Astrocyte of the hippocampus (primary cell): ENCODE measurements at places on chromosomes 16 and 17.
A peak's percentile ranks its signal among the peaks of the same experiment; 100 is the strongest.

DNA sequence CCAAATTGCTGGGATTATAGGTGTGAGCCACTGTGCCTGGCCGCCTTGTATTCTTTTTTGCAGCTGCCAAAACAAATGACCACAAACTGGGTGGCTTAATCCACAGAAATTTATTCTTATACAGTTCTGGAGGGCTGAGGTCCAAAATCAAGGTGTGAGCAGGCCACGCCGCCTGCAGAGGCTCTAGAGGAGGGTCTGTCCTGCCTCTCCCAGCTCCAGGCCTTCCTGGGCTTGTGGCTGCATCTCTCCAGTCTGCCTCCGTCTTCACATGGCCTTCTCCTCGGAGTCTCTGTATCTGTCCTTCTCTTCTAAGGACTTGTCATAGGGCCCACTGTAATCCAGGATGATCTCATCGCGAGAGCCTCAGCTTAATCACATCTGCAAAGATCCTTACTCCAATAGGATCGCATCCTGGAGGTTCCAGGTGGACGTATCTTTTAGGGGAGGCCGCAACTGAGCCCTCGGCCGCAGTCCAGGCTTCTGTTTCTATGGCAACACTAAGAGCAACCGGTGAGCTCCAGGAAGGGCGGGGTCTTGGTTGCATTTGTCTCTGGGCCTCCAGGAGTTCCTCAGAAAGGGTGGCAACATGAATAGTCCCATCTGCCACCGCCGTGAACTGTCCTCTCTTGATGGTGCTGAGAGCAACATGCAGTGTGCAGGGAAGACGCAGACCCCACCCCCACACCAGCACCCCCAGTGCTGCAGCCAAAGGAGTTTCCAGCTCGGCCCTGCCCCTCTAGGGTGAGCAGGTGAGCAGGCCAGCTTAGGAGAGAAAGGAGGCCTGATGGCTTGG lies 29.5 kb upstream of the CREBBP start:
- no peak for DNase-seq

DNA sequence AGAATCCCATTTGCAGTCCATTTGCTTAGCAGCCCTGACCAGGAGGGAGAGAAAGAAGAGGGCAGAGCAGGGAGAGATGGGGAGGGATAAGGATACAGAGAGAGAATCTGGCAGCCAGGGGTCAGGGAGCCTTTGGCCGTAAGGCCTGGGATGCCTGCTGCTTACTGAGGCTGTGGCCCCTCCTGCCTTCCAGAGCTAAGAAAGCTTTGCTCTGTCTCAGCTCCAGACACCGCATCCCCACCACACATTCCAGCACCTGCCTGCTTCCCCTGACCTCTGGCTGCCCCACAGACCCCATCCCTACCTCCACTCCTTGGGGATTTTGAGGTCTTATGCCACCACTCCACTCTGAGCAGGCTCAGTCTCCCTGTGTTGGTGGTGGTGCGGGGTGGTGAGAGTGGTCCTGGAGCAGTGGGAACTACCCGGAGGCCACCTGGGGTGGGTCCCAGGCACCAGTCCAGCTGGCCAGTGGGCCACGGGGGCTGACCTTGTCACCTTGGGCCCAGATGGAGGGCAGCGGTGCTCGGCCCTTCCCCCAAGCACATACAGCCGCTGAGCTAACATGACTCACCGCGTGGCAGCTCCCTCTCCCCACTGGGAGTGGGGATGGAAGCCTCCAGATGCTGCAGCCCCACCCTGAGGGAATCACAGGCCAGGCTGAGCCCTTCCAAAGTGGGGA lies 58.3 kb downstream of the RAI1 start:
- DNase-seq: peak; percentile 69

DNA sequence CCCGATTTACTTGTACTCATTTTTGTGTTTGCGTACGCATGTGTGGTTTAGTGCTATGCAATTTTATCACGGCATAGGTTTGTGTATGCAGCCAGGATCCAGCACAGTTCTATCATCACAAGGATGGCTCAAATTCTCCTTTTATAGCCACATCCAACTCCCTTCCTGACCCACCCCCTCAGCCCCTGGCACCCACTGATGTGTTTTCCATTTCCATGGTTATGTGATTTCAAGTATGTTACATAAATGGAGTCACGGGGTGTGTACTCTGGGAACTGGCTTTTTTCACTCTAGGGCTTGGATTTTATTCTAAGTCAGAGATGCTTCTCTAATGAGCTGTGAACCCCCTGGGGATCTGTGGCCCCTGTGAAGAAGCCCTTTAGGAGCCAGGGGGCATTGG lies 16.8 kb downstream of the IL4R start:
- DNase-seq: peak; percentile 90

DNA sequence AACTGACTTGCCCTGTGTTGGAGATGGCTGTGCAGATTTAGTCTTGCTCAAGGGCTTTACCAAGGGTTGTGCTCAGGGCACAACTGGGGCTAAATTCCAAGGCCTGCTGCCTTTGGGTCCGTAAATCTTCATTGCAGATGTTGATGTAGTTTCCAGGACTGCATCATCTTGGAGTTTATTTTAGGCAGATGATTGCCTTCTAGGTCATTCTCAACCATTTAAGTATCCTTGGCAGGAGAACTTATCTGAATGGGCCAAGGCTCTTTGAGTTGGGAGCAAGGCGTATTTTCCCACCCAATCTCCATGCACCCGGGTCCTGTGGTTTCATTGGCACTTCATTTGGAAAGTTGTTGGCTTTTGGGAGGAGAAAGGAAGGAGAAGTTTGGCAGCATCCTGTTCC lies 200.3 kb downstream of the MSI2 start:
- no peak for DNase-seq

DNA sequence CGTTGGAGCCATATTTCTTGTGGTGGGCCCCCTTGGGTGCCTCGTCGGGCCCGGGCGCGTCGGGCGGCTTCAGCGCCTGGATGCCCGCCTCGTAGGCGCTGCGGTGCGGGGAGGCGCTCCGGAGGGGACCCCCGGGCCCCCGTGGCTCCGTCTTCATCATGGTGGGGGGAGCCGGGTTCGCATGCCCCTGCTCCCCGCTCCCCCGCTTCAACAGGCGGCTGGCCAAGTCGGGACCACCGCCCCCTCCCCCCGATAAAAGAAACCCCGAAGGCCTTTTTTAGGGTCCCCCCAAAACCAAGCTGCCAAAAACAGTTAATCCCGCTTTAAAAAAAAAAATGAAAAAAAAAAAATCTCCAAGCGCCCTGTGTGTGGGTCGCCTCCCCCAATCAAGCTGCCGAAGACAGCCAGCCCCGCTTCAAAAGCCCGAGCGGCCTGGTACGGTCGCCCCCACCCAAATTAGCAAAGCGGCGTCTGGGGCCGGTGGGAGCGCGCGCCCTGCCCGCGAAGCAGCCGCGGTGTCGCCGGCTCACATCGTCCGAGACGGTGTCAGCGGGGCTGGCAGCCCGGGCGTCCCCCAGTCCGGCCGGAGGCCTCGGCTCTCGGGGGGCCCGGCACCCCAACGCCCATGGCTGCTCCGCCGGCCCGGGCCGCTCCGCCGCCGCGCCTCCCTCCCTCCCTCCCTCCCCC lies at the start of gene PPP1R9B:
Gene PPP1R9B (minus strand): TSS at position 324 of the 687 bp plus-strand sequence. CDS start 164 bp downstream, at position 160.
- DNase-seq: no peak

DNA sequence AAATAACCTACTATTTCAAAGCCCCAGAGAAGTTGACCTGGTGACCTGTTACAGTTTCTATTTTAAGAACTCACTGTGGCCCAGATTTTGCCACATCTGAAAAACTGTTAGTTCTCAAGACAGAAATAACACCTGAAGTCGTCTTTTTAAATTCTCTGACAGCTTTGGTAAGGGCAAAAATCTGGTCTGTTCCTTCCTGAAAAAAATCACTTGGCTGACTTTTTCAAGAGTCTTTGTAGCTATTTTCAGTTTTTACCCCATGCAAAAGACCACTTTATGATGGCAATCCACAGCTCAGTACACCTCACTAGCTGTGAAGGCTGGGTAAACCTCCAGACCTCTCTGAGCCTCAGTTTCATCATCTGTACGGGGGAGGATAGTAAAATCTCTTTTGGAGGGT lies 60.7 kb upstream of the SREBF1 start:
- DNase-seq: no peak
